ENCODE measurements at places on chromosomes 1 and 21.

GRCh38 chr1:58815686-58816071 lies 31.8 kb upstream of the JUN start:
- DNase-seq: no peak

GRCh38 chr1:231062500-231063270 lies 22.6 kb upstream of the FAM89A start:
- no peak for DNase-seq

- DNase-seq: no peak
Measured at GRCh38 chr1:20439282-20439681, 46.7 kb downstream of the CAMK2N1 start.

- DNase-seq: no peak
Measured at GRCh38 chr1:207866471-207867135, 44.3 kb downstream of the CD34 start.

DNA sequence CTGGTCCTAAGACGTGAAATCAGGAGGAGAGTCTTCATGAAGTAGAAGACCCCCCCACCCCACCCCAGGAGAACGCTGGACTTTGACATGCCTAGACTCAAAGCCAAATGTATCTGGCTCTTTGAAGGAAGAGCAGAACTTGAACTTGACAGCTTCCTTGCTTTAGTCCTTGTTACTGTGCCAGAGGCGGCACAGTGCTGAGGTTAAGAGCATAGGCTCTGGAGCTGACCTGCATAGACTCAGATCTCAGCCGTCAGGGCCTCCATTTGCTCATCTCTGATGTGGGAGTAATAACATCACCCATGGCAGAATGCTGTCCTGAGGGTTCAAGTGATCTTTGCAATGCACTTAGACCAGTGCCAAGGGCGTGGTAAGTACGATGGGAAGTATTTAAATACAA lies 39.0 kb downstream of the COL6A1 start:
- no peak for DNase-seq

DNA sequence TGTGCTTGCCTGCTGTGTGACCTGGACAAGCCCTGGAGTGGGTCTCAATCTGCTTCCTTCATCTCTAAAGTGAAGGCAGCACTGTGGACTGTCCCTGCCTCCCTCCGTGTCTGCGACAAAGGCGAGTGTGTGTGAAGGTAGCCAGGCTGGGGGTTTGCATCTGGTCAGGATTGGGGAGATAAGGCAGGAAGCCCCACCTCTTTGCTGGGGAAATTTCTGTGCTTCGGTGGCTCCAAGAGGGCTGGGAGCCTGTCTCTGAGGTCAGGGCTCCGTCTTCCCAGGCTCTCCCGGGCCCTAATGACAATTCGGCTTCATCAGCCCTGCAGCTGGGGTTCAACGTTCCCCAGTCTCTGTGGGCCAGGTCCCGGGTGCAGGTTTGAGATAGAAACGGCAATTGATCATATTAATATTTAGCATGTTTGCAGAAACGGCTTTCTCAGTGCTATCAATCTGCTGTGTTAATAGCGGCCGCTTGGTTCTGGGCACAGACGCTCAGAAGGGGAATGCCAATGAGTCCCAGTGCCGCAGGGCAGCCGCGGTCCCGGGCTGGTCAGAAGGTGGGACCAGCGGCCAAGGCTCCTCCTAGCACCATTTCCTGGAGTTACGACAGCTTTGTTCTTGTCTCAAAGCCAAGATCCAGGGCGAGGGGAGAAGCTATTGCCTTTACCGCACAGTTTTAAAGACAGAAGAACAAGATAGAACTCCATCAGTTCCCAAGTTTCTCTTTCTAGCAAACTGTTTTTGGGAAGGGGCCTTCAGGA lies 105.7 kb downstream of the PRDM16 start:
- no peak for DNase-seq

DNA sequence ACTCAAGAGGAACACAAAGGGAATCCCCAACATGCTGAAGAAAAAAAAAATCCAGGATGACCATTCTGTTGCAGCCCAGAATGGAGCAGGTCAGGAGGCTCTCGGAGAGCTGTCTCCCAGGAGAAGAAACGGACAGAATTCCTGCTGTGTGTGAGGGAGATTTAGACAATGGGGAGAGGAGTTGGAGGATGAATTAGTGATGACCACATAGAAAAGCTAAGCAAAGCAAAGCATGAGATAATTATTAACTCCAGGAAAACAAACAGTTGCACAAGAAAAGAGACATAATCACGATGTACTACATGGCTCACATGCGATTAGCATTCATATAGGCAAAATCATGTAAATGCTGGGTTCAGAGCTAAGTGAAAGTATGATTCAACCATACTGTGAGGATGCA lies 61.1 kb upstream of the SMYD2 start:
- DNase-seq: no peak

DNA sequence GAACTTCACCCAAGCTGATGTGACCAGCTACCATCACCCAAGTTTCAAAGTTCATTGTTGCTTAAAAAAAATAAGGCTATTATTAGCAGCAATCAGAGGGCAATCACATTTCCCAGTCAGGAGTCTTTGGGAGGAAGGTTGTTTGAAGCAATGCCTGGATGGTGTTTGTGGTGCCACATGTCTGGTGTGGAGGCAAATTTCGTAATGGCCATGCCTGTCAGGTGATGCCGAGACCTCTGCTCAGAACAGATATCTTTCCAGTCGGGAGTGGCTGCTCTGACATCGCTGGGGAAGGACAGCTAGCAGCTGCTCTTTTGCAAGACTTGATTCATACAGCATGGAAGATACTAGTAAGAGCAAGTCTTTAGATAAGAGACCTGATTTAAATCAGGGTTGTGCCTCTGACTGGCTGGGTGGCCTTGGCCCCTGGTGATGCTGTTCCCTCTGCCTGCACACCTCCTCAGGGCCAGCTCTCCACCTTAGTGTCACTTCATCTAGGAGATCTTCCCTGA lies 187.8 kb upstream of the JUN start:
- DNase-seq: no peak

DNA sequence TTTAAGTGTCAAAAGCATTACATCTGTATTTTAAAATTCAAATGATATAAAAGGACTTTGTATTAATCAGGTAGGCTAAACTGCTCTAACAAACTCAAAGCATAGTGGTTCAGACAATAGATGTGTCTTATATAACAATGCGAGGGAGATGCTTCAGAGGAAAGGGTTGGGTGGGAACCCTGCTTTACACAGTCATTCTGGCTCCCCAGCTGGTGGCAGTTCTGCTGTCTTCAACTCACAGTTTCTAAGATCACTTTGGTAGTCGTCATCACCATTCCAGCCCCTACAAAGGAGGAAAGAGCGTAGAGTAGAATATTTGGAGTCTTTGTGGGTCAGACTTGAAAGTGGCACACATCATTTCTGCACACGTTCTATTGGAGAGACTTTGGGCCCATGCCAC lies 4.2 kb downstream of the PTGFRN start:
- no peak for DNase-seq

- DNase-seq: no peak
Measured at GRCh38 chr1:197140121-197140520, 6.3 kb downstream of the ASPM start.

DNA sequence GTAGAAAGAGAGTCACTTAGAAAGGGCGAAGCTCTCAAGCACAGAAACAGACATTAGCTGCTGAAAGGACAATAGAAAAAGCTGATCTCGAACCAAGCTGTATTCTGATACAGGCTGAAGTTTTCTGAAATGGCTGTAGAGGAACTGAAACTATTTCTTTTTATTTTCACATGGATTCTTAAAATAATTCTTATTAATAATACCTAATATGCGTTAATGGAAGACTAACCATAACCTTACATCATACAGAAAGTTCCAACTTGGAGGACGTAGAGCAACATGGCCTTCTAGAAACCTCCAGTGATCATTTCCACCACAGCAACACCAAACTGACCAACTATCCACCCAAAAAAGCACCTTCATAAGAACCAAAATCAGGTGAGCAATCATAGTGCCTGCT lies 52.8 kb upstream of the ACADM start:
- no peak for DNase-seq

DNA sequence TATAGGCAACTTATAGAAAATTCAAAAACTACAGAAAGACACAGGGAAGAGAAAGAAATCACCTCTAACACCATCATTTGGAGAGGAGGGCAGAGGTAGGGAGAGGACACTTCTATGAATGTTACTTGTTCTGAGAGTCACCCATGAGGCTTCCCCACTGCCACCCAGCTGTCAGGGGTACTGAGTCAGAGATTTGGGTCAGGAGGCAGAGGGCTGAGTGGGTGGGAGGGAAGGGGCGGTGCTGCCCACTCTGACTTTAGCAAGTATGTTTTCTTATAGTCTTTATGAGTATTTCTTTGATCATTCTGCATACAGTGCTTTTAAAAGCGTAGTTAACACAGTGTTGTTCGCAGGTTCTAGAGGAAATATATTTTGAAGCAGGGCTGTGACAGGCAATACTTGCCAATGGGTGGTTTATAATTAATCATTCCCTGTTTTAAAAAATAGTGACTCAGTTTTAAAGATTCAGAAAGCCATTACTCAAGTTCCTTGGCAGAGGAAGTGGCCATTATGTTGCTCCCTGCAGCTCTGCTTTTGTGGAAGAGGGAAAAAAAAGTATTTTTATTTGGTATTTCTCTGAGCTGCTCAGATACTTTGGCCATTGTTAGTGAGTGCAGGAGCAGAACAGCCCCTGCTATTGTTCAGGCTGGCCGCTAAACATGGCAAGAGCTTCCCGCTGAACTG lies 18.3 kb downstream of the IL6R start:
- DNase-seq: no peak

GRCh38 chr21:45403825-45404729 lies 888 bp upstream of the COL18A1 start:
- DNase-seq: no peak

DNA sequence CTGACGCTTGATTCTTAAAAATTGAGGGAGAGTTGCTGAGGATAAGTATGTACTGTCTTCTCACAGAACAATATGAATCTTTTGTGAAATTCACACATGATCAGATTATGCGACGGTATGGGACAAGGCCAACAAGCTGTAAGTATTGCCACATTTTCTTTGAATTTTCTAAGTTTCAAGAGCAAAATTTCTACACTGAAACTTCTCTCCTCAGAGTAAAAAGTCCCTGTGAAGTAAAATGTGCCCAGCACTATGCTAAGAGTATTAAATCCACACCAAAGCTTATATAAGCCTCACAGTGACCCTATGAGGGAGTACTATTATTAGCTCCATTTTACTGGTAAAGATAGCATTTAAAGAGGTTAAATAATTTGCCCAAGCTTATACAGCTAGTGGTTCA lies 12.2 kb downstream of the AKIRIN1 start:
- DNase-seq: no peak

DNA sequence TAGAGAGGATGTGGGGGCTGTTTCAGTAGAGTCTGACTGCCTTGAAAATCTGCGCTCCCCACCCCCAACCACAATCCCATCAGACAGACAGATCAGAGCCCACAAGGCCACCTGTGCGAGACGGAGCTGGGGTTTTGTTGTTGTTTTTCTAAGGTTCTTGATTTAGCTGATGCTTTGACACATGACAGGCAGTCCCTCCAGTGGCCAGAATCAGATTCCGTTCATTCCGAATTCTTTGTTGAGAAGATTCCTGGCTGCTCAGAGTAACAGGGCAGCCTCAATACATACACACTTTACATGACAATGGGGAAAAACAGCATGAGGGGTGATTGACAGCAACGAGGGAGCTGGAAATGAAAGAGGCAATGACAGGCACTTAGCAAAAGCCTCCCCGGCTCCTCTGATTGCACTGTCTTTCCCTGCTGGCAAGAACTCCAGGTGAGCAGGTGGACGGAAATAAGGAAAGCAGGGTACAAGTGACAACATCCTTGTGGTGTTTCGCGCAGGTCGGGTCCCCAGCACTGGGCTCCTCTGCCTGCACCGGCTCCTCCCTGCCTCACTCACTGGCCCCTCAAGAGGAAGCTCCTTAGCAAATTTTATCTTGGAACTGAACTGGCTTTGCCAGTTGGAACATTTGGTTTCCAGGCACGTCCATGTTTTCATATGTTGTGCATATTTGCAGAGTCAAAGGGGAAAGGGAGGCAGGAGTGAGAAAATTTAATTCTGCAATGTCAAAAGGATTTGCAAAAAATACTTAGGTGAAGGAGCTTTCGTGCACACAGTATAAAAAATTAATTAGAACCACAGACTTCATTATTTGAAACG lies 148.7 kb downstream of the PGBD5 start:
- DNase-seq: no peak

GRCh38 chr1:69088571-69088970 lies 479.2 kb upstream of the LRRC7 start:
- DNase-seq: no peak

GRCh38 chr21:40615505-40616376 lies 231.2 kb downstream of the DSCAM start:
- DNase-seq: no peak

- no peak for DNase-seq
Measured at GRCh38 chr1:73887412-73887811, 310.6 kb downstream of the LRRIQ3 start.

DNA sequence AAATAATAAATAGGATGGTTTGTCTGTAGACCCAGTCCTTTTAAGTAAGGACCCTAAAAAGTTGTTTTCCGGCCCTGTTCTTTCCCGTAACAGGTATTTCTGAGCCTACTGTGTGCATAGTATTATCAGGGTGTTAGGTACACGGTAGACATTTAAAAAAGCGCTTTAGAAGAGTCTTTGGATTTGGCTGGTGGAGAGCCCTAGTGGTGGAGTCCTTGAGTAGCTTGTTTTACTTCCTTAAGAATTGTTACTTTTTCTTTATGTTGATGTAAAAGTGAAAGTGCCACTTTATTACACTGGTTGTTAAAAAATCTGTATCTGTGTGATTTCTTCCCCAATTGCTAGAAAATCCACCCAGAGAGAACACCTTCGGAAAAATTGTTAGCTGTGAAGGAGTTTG lies 36.8 kb downstream of the SMYD2 start:
- DNase-seq: no peak

GRCh38 chr21:27352885-27353284 lies 386.0 kb upstream of the ADAMTS5 start:
- DNase-seq: no peak

DNA sequence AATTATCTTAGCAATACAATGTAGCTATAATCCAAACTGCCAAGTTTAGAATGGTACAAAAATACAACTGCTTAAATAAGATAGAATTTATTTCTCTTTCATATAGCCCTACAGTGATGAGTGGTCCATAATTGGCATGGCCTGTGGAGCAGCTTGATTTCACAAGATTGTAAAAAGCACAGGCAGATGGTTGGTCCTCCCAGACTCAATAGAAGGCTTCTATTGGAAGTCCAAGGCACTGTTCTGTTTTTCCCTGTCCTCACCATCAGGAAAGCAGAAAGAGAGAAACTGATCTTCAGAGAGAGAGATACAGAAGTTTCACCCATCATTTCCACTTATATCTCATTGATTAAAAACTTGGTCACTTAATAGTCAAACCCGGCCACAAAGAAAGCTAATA lies 1.8 kb upstream of the OR6P1 start:
- DNase-seq: no peak

GRCh38 chr1:89607156-89607555 lies 25.8 kb upstream of the LRRC8C start:
- DNase-seq: no peak
